Uterus (tissue), 4 donors: ENCODE measurements at places on chromosomes 1 and 21.

GRCh38 chr1:197614916-197615692 is 160.2 kb downstream of the DENND1B start:
- H3K27ac ChIP-seq: no peak overlapping the region
- DNase-seq: no peak
- no peaks in the 10 kb centered on the region for H3K4me1 ChIP-seq
- H3K4me3 ChIP-seq: no peak overlapping the region
- H3K36me3 ChIP-seq: no peaks in the 10 kb centered on the region

GRCh38 chr21:30580132-30580531 is 10.1 kb downstream of the KRTAP22-2 start:
- no peak for DNase-seq
- H3K27ac ChIP-seq: no peak overlapping the region
- no peaks in the 10 kb centered on the region for H3K27me3 ChIP-seq
- no peaks in the 10 kb centered on the region for H3K4me1 ChIP-seq
- H3K36me3 ChIP-seq: no peaks in the 10 kb centered on the region
- H3K4me3 ChIP-seq: no peak overlapping the region

- H3K36me3 ChIP-seq: no peaks in the 10 kb centered on the region
- H3K4me3 ChIP-seq: no peak overlapping the region
- no peaks in the 10 kb centered on the region for H3K4me1 ChIP-seq
- no peak for DNase-seq
- no peaks in the 10 kb centered on the region for H3K27me3 ChIP-seq
- H3K27ac ChIP-seq: no peak overlapping the region
These were observed 18.1 kb downstream of the RSBN1 start for GRCh38 chr1:113793878-113794834.

DNA sequence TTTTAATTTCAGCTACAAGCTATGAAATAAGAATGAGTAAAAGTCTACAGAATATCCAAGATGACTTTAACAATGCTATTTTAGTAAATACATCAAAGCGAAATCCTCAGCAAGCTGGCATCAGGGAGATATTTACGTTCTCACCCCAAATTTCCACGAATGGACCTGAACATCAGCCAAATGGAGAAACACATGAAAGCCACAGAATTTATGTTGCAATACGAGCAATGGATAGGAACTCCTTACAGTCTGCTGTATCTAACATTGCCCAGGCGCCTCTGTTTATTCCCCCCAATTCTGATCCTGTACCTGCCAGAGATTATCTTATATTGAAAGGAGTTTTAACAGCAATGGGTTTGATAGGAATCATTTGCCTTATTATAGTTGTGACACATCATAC is 13.7 kb upstream of the CLCA1 start:
- DNase-seq: no peak
- no peak overlapping the region for H3K4me3 ChIP-seq
- no peaks in the 10 kb centered on the region for H3K4me1 ChIP-seq
- no peaks in the 10 kb centered on the region for H3K27me3 ChIP-seq
- no peaks in the 10 kb centered on the region for H3K36me3 ChIP-seq

DNA sequence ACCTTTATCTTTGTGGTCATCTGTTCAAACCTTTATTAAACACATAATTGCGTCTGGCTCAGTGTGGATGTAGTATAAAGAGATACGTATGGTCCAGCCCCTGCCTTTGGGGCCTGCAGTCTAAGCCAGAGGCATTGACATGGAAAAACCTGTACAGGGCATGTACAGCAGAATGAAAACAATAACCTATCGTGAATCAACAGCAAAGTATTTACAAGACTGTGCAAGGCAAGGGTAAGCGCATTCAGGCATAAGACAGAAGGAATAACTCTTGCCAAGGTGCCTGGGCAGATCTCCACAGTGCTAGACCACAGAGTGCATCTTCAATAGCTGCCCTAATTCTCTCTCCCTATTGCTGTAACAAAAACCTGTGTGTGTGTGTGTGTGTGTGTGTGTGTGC is 35.5 kb downstream of the KIRREL1 start:
- no peak overlapping the region for H3K27ac ChIP-seq
- no peak overlapping the region for H3K4me3 ChIP-seq
- H3K4me1 ChIP-seq: no peaks in the 10 kb centered on the region
- no peaks in the 10 kb centered on the region for H3K27me3 ChIP-seq
- no peaks in the 10 kb centered on the region for H3K36me3 ChIP-seq

GRCh38 chr1:201582705-201583442 is 43.9 kb downstream of the NAV1 start:
- H3K4me1 ChIP-seq: no peaks in the 10 kb centered on the region
- H3K27me3 ChIP-seq: no peaks in the 10 kb centered on the region
- no peaks in the 10 kb centered on the region for H3K36me3 ChIP-seq
- no peak overlapping the region for H3K27ac ChIP-seq
- no peak for DNase-seq

GRCh38 chr1:230278376-230278775 is 147.8 kb downstream of the PGBD5 start:
- H3K4me3 ChIP-seq: no peak overlapping the region
- H3K27me3 ChIP-seq: no peaks in the 10 kb centered on the region
- DNase-seq: no peak
- no peak overlapping the region for H3K27ac ChIP-seq
- H3K36me3 ChIP-seq: no peaks in the 10 kb centered on the region

DNA sequence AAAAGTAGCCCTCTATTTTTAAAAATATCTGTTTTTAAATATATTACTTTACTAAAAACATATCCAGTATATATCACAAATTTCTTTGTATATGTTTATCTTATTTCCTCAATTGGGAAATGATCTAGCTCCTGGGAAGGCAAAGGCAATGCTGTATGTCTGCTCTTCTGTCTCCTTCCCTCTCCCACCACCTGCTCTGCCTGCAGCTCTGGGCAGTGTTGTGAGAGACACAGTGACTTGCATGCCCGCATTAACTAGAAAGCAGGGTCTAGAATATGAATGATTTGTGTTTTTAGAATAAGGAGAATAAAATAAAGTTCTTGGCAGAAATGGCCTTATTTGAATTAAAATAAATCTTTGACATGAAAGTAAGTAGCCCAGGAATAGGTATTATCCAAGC is 11.1 kb downstream of the SLC30A10 start:
- no peak for DNase-seq
- H3K4me3 ChIP-seq: no peak overlapping the region
- no peaks in the 10 kb centered on the region for H3K36me3 ChIP-seq
- H3K27ac ChIP-seq: no peak overlapping the region
- H3K4me1 ChIP-seq: no peaks in the 10 kb centered on the region
- no peaks in the 10 kb centered on the region for H3K27me3 ChIP-seq

DNA sequence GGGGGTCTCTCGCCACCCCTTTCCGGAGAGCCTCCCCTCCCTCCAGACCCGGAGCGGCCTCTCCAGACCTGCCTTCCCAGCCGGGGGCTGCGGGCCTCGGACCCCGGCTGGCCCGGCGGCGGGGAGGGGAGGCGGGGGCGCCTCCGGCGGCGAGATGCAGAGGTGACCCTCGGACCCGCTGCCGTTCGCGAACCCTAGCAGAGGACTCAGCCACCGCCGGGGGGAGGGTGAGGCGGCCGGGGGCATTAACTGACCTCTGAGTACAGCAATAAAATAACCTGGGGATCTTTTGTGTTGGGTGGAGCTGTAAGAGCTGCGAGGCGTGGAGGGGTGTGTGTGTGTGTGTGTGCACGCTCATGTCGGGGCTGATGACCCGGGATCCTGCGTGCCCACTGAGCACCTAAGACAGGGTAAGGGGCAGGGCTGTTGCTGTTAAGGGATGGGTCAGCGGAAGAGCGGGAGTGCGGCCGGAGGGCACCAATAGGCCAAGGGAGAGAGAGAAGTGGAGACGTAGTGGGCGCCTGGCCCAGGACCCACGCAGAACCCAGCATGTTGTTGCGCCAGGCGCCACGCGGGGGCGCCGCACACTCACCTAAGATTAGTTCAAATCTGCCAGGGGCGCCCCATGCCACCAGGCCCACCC is 6.3 kb downstream of the HAPLN2 start:
- peak; percentile 62 for DNase-seq
- no peaks in the 10 kb centered on the region for H3K4me1 ChIP-seq
- no peaks in the 10 kb centered on the region for H3K27me3 ChIP-seq
- H3K4me3 ChIP-seq: peak overlapping the region; percentile 38

- H3K27me3 ChIP-seq: no peaks in the 10 kb centered on the region
- no peaks in the 10 kb centered on the region for H3K4me1 ChIP-seq
- DNase-seq: no peak
These were observed 14.0 kb upstream of the TIPRL start for GRCh38 chr1:168164771-168165170.

DNA sequence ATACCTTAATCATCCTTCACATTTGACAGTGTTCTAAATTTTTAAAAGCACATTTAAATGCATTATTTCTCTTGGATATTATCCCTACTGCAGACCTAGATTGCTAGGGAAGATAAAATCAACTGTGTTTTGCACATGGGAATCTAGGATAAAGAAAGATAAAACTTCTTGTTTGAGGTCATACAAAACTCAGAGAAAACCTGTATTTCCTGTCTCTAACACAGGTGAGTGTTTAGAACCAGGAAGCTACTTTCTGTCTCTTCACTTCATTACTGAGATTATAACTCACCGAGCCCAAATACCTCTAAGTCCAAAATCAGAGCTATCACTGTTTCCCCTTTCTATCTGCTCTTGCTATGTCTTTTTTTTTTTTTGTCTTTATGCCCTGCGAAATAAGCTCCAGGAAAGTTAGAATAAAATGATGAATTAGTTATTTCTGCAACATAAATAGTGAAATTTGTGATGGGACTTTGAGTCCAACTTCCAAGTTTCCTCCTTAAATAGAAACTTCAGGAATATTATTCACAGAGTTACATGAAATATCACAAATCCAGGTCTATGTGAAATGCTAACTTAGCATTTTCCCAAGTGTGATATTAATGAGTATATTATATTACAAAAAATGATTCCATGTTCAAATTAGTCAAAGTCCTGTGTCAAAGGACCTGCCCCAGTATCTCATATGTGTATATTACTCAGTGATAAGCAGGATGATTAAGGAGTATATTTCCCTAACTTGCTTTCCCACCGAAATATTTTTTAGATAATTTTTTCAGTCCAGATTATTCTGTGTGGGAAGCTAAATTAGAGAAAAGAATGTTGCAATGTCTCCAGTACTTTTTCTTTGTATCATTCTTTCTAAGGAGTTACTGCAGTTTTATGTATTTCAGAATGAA is 226.4 kb downstream of the PLA2G4A start:
- no peak overlapping the region for H3K4me3 ChIP-seq
- H3K27ac ChIP-seq: no peak overlapping the region
- no peaks in the 10 kb centered on the region for H3K36me3 ChIP-seq
- no peaks in the 10 kb centered on the region for H3K27me3 ChIP-seq
- no peak for DNase-seq

GRCh38 chr21:33950431-33951079 is 35.0 kb upstream of the ATP5PO start:
- H3K27me3 ChIP-seq: no peaks in the 10 kb centered on the region
- no peak overlapping the region for H3K4me3 ChIP-seq
- no peaks in the 10 kb centered on the region for H3K36me3 ChIP-seq
- no peak for DNase-seq
- H3K4me1 ChIP-seq: peaks cover 14% of the 10 kb centered on the region

- no peak for DNase-seq
- H3K4me1 ChIP-seq: no peaks in the 10 kb centered on the region
- no peak overlapping the region for H3K27ac ChIP-seq
- H3K36me3 ChIP-seq: no peaks in the 10 kb centered on the region
- no peaks in the 10 kb centered on the region for H3K27me3 ChIP-seq
These were observed 19.2 kb upstream of the KCNE2 start for GRCh38 chr21:34344584-34344983.

DNA sequence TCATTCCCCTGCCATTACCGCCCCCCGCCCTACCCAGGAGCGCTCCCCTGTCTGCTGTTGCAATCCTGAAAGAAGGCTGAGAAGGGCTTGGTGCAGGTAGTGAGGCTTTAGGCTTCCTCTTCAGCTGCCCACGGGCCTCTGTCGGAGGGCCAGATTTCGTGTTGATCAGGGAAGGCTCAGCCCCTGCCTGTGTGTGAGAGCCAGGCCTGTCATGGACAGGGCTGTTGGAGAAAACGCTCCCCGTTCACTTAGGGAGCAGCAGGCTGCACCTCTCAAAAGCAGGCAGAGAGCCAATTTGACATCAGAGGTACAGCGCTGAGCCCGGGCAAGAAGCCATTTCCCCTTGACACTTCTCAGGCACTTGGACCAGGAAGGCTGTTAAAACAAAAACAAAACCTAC is 19.0 kb downstream of the TEX35 start:
- H3K4me3 ChIP-seq: no peak overlapping the region
- H3K36me3 ChIP-seq: no peaks in the 10 kb centered on the region
- no peaks in the 10 kb centered on the region for H3K27me3 ChIP-seq
- DNase-seq: no peak
